Activated CD4-positive, alpha-beta memory T cell treated with anti-CD3 and anti-CD28 coated beads, Interleukin-2, amount 10 ng/mL, durations not matched to agents 7 days and 5 days (primary cell): ENCODE measurements at places on chromosomes 4 and X. TPM values are rescaled to one million over a fixed set of nuclear protein-coding genes. Genes with fewer than 3 reads are reported as not detected.

GRCh38 chr4:147984065-147984777, 252.3 kb downstream of the ARHGAP10 start:
- peak; percentile 27 for DNase-seq

DNA sequence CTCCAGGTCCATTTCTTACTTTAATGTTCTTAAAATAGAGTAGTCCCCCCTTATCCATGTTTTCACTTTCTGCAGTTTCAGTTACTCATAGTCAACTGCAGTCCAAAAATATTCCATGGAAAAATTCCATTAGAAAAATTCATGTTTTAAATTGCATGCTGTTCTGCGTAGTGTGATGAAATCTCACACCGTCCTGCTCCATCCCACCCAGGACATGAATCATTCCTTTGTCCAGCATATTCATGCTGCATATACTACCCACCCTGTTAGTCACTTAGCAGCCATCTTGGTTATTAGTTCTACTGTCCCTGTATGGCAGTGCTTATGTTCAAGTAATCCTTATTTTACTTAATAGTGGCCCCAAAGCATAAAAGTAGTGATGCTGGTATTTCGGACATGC, 5.4 kb upstream of the PDLIM5 start:
- no peak for DNase-seq

- peak; percentile 28 for DNase-seq
These were observed 929 bp downstream of the ZBTB33 start for GRCh38 chrX:120251471-120252011.

- DNase-seq: peak; percentile 17
These were observed 56.4 kb upstream of the XIAP start for GRCh38 chrX:123803331-123803983.

DNA sequence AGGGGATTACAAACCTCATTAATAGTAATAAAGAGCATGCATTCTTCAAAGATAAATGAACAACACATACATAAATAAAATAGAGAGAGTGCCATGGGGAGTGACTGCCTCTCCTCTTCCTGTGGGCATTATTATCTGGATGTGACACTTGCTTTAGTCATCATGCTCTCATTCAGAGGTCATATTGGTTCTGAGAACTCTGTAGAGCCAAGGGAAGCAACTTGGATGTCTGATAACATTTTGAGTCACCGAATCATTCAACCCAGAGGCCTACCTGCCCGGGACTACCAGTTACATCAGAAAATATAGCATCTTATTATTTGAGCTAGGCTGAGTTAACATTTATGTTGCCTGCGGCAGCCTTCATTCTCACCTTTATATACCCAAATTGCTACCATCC, 489.5 kb downstream of the STIM2 start:
- DNase-seq: no peak

DNA sequence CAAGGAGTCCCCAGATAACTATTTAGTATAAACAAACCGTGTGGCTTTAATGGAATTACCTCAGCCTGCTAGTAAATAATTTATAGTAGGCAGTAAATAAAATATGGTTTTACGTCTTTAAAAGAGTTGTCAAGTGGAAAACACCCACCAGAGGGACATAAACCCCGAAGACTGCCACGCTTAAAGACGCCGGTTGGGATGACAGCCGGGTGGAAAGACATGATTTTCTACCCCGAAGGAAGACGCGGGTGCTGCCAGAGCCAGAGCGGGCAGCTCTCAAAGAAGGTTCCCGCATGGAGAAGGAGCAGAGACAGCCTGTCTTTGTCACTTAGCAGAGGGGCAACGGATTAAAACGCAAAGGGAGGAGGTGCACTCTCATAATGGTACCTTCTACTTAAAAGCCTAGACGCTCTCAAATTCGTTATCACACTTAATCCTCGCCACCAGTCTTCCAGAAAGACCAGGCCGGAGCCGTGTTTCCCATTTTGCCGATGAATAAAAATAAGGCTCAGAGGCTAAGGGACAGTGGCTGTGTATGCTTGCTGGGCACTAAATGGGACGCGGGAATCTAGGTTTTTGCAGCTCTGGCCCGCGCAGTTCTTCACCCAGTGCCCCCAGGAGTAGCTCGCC, 140.5 kb upstream of the ZIC3 start:
- no peak for DNase-seq

DNA sequence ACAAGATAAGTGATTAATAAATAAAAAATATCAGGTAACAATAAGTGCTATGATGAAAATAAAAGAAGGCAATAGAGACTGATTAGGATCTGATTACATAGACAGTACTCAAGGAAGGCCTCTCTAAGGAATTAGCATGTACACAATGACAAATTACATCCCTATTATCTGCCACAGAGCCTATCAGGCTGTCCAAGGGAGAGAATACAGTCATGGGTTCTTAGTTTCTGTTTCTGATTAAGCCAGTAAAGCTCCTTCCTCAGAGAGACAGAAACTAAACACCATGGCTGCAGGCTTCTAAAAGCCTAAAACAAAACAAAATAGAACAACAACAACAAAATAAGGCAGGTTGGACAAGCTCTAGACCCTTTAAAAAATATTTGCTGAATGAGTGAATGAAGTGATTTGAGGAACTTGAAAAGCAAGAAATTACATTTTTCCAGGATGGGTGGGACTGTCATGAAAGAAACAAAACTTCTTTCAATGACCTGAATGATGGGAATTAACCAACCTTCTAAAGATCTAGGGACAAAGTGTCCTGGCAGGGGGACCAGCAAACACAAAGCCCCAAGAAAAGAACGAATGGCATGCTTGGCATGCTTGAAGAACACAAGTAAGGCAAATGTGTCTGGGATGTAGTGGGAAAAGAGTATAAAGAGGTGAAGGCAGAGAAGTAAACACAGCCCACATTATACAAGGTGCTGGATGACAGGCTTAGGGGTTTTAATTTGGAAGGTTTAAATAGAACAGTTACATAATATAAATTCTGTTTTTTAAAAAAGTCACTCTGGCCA, 44.1 kb downstream of the NAA11 start:
- no peak for DNase-seq

GATA1 gene
- not detected for total RNA-seq

BANK1 gene
- total RNA-seq: 0.33 TPM

FMR1NB gene
- not detected for total RNA-seq

VEGFD gene
- total RNA-seq: 0.10 TPM

CNKSR2 gene
- 3.8 TPM for total RNA-seq

NXT2 gene
- total RNA-seq: 13.3 TPM
